GM13977 (cell line): ENCODE measurements at places on chromosomes 12 and 14.

- no peak for DNase-seq
Observed at GRCh38 chr14:79274641-79275291, 936.5 kb downstream of the DIO2 start.

DNA sequence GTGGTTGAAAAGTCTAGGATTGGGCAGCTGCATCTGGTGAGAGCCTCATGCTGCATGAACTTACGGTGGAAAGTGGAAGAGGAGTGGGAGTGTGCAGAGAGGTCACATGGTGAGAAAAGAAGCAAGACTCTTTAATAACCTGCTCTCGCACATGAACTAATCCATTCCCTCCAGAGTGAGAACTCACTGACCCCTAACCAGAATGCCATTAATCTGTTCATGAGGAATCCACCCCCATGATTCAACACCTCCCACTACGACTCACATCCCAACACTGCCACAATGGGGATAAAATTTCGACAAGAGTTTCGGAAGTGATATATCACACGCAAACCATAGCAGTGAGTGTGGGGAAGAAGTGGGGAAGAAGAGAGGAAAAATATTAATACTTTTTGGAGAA, 377.4 kb downstream of the NAV3 start:
- DNase-seq: no peak

- no peak for DNase-seq
Observed at GRCh38 chr12:129772501-129773493, 131.0 kb downstream of the TMEM132D start.

- DNase-seq: no peak
Observed at GRCh38 chr12:113867258-113867657, 98.9 kb downstream of the RBM19 start.

DNA sequence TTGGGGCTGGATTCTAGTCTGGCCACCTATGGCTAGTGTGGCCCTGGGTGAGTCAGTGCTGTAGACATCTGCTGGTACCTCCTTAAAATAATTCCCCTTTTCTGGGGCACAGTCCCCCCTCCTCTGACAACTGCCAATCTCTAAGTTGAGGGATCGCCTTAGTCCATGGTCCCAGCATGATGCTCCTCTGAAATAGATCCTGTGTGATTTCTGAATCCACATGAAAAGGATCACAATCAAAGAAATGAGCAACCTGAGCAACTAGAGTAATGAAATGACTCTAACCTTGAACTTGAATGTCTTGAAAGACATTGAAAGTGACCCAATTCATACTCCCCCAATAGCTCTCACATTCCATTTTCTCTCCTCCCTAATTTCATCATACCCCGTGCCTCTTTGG, 332.5 kb downstream of the VRK1 start:
- no peak for DNase-seq

- no peak for DNase-seq
Observed at GRCh38 chr12:75982169-75982564, 49.4 kb downstream of the PHLDA1 start.

- no peak for DNase-seq
Observed at GRCh38 chr12:12926571-12927071, 25.3 kb downstream of the GPRC5D start.

- no peak for DNase-seq
Observed at GRCh38 chr14:23168246-23168645, 15.2 kb downstream of the SLC7A8 start.

DNA sequence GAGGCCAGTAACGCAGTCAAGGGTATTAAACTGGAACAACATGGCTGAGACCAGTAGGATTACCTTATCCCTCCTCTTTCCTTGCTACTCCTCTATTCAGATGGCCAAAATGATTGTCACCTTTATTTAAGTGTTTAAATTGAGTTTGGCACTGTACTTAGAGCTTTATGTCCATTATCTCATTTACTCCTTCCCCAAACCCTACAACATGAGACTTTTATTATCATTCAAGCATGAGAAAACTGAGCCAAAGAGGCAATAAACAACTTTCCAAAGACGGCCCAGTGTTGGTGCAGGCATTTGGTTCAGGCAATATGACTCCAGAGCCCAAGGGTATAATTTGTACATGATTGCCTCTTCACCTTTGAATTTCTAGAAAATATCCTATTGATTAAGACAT, 370.9 kb upstream of the KITLG start:
- no peak for DNase-seq

GRCh38 chr12:68113644-68114043, 45.9 kb downstream of the IFNG start:
- DNase-seq: no peak

DNA sequence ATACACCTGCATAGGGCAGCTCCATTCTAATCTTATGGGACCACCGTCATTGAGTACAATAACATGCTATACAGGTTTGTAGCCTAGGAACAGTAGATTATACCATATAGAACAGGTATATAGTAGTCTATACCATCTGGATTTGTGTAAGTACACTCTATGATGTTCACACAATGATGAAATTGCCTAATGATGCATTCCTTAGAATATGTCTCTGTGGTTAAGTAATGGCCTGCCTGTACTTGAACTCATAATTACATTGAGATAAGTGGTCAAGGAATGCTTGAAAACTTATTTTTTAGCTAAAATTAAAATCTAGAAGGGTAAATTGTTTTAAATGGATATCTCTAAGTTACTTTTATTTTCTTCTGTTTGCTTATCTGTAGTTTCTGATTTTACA, 152.7 kb downstream of the SRGAP1 start:
- DNase-seq: no peak

- no peak for DNase-seq
Observed at GRCh38 chr12:97386133-97386581, 76.4 kb upstream of the RMST start.

- no peak for DNase-seq
Observed at GRCh38 chr14:26344596-26344995, 253.2 kb downstream of the NOVA1 start.

DNA sequence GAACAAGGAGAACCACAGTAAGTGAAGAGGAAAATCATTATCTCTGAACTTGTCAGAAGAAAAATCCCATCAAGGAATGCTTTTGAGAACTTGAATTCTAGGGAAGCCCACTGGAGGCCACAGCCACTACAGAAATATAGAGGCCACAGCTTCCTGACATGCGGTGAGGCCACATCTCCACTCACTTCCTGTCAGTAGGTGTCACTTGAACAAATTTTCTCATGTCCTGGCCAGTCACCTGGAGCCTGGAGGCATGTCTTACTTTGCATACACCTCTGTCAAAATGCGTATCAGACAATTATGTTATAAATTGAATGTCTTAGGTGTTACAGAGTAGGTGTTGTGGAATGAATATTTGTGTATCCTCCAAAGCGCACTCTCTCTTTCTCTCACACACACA, 370.3 kb downstream of the DAD1 start:
- DNase-seq: no peak

GRCh38 chr12:115382681-115383080, 698.7 kb upstream of the TBX3 start:
- no peak for DNase-seq

DNA sequence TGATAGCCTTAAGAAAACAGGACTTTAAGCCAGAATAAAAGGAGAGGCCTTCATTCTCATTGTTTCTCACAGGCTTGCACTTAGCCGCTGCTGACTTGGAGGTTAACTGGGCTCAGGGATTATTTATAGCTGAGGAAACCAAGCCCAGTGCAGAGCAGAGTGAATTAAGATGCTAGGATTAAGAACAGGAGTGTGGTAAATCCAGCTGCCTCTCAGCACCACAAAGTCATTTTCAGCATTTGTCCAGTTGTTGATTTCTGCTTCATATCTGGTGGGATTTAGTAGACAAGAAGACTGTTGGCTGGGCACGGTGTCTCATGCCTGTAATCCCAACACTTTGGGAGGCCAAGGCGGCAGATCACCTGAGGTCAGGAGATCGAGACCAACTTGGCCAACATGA, 14.3 kb upstream of the KRT73 start:
- DNase-seq: no peak

GRCh38 chr14:94129111-94129757, at the start of gene IFI27L2:
TSS of gene IFI27L2 (minus strand) at chr14:94129604. CDS start at chr14:94129564, 40 bp downstream.
- DNase-seq: peak; percentile 90

DNA sequence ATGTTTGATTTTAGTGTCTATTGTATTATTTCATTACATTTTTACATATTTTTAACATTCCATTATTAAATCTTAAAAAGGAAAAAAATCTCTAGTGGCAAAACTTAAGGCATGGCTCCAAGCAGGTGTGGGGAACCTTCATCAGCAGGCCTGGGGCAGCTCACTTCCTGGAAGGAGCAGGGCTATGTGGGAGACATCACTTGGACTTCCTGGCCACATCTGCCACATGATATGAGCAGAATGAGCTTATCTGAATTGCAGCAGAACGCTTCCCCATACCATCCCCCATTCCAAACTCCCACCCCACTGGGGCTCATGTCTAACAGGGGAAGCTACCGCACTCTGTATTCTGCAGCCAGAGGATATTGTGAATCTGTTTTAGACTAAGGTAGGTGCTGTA, 35.0 kb upstream of the KCNA1 start:
- no peak for DNase-seq

DNA sequence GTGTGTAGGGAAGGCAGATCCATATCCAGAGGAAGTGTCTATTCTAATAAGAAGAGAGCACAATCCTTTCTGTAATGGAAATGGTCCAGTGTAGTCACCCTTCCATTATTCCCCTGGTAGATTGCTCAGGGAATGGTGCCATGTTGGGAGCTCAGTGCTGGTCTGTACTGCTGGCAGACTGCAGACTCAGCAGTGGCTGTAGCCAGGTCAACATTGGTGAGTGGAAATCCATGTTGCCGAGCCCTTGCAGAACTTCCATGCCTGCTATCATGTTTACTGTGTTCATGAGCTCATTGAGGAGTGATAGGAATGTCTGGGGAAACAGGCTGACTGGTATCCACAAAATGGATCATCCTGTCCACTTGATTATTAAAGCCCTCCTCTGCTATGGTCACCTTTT, 128.7 kb downstream of the MIPOL1 start:
- no peak for DNase-seq

DNA sequence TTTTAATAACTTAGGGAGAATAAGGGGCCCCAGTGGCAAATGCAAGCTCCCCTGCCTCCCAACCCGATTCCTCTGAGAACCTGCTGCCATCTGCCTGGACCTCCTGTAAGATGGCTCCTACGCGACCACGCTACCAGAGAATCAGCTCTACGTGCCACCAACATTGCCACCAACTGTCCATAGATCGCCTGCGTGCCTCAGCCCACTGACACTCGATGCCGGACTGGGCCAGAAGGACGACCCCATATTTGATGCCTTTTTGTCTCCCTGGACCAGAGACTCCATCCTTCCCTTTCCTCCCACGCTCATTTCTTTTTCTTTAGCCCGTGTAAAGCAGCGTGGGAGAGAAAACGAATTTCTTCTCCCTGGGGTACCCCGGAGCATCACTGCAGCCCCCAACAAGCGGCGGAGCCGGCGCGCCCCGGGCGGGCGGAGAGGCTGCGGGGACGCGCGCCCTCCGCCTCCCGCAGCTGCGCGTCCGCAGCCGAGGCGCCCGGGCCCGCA, 565 bp upstream of the KLHL42 start:
- DNase-seq: peak; percentile 53

DNA sequence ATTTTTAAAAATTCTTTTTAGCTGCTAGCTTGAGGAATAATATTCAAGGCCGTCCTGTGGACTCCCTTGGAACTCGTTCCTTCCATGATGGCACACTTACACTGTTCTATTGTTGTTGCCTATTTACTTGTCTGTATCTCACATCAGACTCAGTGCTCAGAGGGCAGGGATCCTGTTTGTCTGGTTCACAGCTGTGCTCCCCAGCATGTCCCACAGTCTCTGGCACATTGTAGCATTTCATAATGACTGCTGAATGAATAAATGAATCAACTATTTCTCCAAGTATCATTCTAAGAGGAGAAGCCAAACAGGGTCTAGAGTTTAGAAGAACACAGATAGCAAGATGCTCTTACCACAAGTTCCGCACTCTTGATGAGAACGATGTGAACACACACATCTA, 48.0 kb downstream of the NTN4 start:
- no peak for DNase-seq

- DNase-seq: no peak
Observed at GRCh38 chr14:81516986-81517797, 16.5 kb downstream of the SEL1L start.

- DNase-seq: peak; percentile 69
Observed at GRCh38 chr14:90828642-90829487, 12.6 kb upstream of the TTC7B start.

GRCh38 chr14:72677664-72678063, 216.2 kb downstream of the DPF3 start:
- no peak for DNase-seq

DNA sequence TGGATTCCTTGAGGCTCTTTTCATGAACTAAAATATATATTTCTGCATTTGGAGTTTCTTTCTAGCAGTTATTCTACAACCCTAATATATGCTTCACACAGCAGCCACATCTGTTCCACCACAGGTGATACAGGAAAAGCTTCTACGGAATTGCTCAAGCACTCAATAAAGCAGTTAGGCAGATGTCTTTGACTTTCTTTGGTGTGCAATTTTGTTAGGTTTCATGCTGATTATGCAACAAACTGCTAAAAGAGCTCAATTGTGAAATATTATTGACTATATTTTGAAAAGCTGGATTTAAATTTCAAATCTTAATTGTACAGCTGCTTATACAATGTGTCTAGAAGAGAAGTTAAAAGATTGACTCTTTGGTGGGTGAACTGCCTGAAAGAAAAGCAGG, 1055.6 kb upstream of the FBXO33 start:
- no peak for DNase-seq

GRCh38 chr12:66925083-66925482, 246.2 kb upstream of the GRIP1 start:
- DNase-seq: no peak

GRCh38 chr12:115097416-115097815, 413.4 kb upstream of the TBX3 start:
- DNase-seq: no peak

GRCh38 chr14:76191297-76191696, 39.6 kb downstream of the GPATCH2L start:
- no peak for DNase-seq

- DNase-seq: peak; percentile 49
Observed at GRCh38 chr12:27824126-27824842, 44.2 kb upstream of the MANSC4 start.

DNA sequence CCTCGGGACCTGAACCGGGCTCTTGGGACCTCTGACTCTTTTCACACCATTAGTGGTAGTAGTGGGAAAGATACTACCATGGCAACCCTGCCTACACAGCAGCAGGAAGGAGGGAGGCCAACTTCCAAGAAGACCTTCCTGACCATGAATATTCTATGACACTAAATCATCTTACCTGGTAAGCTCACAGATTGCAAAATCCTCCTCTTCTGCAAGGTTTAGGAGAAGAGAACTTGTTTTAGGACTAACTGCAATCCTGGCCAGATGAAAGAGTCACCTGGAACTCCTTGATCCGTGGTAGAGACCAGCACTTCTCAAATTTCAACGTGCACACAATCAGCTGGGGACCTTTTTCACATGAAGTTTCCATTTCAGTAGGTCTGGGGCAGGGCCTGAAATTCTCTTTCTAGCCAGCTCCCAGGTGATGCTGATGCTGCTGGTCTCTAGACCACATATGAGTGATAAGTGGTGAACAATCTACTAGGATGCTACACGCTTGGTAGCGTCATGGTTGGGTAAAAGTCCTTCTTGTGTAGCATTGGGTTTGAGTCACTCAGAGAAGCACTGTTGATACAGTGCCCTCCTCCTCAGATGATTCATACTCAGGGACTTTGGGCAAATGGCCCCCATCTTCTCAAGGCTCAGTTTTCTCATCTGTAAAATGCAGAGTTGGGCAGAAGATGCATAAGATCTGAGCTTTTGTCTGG, 35.6 kb upstream of the FICD start:
- DNase-seq: no peak

- no peak for DNase-seq
Observed at GRCh38 chr12:4991373-4991772, 52.3 kb upstream of the KCNA5 start.

GRCh38 chr12:121828306-121828705, 24.5 kb downstream of the SETD1B start:
- no peak for DNase-seq

- peak; percentile 61 for DNase-seq
Observed at GRCh38 chr12:103877934-103878510, 37.0 kb upstream of the NT5DC3 start.
